ENCODE measurements at places on chromosomes 12 and 14.

DNA sequence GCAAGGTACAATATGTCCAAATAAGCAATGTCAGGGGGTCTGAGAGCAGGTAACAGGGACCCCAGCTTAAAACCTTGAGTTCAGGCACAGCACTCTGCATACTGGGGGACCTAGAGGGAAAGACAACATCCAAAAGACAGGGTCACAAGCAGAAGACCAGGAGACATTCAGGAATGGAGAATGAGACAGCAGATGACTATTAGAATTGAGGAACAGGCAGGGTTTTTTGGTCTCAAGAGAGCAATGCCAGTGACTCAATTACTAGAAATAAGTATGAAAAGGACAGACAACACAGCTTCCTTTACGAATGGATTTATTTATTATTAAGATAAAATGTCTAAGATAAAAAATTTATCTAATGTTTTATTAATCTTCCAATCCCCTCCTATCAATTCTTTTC, 223.0 kb downstream of the PTPRO start:
- no peak for DNase-seq

DNA sequence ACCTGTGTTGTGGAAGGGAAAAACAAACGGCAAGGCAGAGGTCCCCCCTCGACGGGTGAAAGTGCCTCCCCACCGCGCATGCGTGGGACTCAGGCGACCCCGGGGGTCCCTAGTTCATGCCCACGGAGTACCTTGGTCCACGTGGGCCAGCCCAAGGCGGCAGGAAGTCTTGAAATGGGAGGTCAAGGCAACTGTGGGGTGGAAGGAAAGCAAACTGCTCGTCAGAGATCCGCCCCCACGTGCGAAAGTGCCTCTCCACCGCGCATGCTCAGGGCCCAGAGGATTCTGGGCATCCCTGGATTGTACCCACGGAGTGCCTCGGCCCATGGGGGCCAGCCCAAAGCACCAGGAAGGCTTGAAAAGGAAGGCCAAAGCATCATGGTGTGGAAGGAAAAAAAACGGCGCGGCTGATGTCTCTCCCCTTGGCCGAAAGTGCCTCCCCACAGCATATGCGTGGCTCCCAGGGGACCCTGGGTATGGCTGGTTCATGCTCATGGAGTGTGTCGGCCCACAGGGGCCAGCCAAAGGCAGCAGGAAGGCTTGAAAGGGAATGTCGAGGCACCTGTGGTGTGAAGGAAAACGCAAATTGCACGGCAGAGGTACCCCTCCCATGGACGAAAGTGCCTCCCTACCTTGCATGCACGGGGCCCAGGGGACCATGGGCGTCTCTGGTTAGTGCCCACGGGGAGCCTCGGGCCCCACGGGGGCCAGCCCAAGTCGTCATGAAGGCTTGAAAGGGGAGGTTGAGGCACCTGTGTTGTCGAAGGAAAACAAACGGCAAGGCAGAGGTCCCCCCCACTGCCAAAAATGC, 369.7 kb downstream of the ALG10 start:
- DNase-seq = no peak

- no peak for DNase-seq
Measured at GRCh38 chr12:99736760-99737269, 89.3 kb downstream of the GARIN6 start.

GRCh38 chr12:57250956-57251355, at the start of gene STAC3:
TSS of gene STAC3 (minus strand) at chr12:57251187. CDS start at chr12:57249636, 1,551 bp downstream.
- DNase-seq = no peak

DNA sequence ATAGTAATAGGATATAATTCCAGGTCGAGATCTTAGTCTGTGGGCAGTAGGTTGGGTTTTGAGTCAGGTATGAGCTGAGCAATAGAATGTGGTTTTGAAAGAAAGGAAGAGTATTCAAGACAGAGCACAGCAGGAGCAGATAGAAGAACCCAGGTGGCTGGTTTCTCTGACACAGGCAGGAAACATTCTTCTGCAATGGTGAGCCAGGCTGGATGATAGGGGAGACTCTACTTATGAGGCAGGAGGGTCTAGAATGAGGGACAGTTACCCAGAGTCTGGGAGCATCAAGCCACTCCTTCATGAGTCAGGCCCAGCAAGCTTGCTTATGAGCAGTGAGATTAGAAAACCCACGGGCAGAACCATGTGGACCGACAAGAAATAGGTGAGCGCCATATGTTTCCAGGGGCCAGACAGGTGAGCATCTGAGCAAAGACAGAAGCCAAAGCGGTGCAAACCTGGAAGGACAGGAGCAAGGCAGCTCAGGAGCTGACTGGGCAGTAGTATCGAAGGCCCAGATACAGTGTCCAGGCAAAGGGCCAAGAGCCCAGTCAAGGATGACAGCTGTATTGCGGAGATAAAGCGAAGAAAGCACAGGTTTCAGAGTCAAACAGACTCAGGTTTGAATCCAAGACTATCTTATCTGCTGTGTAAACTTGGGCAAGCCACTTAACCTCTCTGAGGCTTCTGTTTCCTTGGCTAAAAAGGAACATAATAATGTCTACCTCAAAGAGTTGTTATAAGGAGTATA, 22.5 kb upstream of the PCNX1 start:
- DNase-seq = no peak

- no peak for DNase-seq
Measured at GRCh38 chr12:113933201-113933786, 32.8 kb downstream of the RBM19 start.

DNA sequence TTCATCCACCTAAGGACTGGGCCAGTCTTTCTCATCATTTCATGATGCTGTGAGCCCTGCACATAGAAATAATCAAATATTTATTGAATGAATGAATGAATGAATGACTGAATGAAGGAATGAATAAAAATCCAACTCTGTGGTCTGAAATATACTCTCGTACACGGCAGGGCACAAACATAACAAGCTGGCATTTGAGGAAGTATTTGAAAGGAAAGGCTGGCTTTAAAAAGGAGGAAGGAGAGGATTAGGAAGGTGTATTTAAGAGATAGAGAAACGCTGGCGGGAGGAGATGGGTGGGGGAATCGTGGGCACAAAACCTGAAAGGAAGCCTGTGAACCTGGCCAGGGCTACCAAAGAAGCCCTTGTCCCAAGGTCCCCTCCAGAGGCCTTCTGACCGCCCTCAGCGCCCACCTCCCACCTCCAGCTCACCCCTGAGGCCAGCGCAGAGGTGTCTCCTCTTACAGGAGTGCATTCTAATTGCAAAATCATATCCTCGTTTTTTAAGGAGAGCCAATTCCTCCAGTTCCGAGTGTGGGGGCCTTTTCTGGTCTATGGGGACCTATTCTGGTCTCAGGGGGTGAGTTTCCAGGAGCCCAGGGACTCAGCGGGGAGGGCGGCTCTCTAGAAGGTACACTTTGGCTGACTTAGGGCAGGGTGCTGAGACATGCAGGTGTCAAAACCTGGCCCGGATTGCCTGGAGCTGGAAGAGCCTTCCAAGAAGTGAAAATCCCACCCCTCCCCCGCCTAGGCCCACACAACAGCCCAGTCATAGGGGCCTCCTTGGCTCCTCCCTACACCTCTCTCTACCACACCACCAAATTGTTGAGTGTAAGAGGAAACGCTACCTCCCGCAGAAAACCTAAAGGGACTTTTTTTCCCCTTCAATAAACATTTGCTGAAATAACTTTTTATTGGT, 8.7 kb upstream of the JDP2 start:
- DNase-seq = no peak

DNA sequence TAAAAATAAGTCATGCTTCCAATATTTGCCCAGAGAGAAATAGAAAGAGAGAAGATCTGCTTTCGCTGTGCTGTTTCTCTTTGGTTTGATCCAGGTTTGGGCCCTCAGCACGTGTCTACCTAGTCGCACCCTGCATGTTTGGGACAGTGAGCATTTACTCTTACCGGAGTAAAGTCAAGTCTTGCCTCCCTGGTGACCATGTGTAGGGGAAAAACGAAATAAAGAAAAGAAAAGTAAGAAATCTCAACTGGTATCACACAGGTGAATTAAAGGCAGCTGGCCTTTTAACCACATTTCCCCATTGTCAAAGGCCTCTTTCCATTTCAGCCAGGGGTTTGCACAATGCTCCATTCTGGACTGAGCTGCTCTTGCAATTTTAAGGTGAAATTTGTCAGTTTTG, 619.4 kb downstream of the VRK1 start:
- DNase-seq = no peak

DNA sequence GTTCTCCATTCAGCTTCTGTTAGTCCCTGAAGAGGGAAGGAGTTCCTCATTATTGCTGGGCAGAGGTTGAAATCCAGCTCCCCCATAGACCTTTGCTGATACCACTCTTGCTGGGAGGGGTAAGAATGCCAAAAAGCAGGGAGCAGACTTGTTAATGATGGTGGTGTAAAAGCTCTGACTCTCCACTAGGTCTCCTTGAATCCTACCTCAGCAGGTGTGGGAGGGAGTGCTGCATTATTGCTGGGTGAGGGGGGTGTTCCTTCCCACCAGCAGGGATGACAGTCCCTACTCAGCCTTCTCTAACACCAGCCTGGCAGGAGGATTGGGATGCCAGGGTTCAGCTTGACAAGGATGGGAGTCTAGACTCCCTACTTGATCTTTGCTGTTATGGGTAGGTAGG, 185.8 kb upstream of the NOS1 start:
- DNase-seq = no peak

- peak; percentile 44 for DNase-seq
Measured at GRCh38 chr12:109715310-109716091, 1.9 kb downstream of the FAM222A start.

DNA sequence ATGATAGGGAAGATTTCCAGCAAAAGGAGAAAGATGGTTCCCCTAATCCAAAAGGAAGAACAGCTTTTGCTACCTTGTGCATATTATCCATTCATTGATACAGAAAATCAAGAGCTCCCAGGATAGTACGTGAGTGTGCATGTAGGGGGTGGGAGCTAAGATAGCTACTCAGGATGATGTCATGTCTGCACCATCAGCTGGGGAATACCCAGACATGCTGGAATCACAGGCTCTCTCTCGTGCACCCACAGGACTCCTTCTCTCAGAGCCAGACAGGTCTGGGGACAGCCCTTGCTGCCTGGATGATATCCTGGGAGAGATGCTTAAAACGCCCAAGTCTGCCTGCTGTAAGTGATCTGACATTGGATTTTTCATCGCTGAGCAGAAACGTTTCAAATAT, 38.9 kb downstream of the FOXN3 start:
- DNase-seq = no peak

Measured in COR-L47 (cell line).